ENCODE measurements at places on chromosomes 6 and 20.
A peak's percentile ranks its signal among the peaks of the same experiment; 100 is the strongest.

- no peak for DNase-seq
Observed at GRCh38 chr6:128742900-128743299, 140.0 kb upstream of the LAMA2 start.

- DNase-seq: no peak
Observed at GRCh38 chr6:14664112-14664601, 546.6 kb downstream of the CD83 start.

DNA sequence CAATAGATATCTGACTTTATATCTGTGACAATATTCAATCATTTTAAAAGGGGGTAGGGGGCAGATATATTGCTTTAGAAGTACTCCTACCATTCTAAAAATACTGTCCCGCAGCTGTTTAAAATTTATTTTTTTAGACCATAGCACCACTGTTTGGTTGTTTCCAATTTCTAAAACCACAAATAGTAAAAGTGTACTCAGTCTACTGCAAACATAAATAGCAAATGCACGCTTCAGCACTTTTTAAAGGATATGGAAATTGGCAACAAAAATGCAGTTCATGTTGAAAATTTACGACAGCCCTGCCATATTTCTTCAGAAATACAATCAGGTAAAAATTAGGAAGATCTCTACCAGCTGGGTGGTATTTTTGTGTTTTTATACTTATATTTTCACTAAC, 132.0 kb upstream of the RUNX2 start:
- no peak for DNase-seq

- no peak for DNase-seq
Observed at GRCh38 chr6:136137008-136137692, 113.0 kb downstream of the MTFR2 start.

DNA sequence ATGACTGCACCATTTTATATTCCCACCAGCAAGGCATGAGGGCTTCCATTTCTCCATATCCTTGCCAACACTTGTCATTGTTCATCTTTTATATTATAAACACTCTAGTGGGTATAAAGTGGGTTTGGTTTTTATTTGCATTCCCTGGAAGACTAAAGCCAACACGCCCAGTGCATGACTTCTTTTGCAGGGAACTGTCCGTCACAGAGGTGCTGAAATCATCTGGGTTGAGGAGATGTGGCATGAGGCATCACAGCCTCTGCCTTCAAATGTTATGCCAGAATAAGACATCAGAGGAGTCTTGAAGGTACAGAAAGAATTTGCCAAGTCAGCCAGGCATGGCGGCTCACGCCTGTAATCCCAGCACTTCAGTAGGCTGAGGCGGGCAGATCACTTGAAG, 29.9 kb upstream of the FAM210B start:
- peak; percentile 12 for DNase-seq

DNA sequence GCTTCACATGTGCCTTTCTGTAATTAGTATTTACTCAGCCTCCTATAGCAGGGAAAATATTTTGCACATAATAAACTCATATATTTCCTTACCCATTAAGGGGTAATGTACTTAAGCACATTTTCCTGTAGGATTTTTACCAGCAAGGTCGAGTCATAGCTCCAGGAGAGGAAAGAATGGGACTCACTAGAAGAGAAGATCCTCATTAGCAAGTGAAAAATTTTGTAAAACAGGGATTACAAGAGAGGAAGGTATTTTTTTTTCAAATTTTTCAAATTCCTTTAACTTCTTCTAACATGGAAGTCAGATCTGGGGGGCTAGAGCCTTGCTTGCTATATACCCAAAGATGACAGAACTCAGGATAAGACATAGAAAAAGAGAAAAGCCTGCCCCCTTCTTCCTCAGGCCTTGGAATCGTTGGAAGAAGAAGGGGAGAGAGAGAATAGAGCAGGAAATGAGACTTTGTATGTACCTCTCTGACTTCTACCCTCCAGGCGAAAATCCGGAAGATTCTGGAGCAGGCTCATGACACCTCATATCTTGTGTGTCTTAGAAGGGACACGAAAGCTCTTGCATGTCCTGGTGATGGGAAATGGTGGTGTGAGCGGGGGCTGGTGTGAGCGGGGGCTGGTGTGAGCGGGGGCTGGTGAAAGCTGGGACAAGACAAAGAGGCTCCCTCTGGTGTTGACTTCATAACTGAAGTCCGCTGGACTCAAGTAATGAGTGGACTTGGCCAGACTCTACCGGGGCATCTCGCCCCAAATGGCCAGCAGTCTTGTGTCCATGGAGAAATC, 256.9 kb upstream of the PLCB4 start:
- DNase-seq: no peak

DNA sequence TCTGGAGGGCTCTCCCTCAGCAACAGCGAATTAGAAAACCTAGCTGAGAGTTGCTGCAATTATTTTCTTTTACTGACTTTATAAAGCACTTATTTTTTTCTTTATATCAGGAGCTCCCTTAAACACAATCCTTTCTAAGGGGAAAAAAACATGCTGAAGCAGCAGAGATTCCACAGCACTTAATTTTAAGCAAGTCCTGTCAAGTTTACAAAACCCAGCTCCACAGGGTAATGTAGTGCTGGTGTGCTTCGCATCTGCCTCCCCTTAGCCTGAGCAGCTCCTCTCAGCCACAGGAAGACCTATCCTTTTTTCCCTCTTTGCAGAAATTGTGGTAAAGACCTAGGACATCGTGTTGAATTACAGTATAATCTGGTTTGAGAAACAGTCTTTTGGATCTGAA, 208.1 kb upstream of the SYNDIG1 start:
- no peak for DNase-seq

DNA sequence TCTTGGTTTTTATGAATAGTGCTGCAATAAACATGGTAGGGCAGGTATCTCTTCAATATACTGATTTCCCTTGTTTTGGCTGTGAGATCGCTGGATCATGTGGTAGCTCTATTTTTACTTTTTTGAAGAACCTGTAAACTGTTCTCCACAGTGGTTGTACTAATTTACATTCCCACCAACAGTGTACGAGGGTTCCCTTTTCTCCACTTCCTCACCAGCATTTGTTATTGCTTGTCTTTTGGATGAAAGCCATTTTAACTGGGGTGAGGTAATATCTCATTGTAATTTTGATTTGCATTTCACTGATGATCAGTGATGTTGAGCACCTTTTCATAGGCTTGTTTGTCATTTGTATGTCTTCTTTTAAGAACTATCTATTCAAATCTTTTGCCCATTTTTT, 8.0 kb upstream of the ARG1 start:
- DNase-seq: no peak

DNA sequence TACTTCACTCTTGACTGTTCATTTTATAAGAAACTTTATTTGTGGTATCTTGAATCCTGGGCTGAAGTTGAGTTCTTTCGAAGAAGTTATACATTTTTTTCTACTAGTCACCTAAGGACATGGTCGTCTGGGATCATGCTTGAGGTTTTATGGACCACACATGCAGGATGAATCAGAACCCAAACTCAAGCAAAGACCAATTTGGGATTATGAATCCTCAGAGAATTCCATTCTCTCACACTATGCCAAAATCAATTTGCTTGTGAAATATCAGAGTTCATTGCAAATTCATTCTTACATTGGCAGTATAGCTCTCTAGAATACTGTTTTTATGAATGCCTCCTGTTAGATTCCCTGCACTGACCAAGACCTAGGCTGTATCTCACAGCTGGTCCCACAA, 114.3 kb upstream of the HDAC2 start:
- DNase-seq: peak; percentile 62

DNA sequence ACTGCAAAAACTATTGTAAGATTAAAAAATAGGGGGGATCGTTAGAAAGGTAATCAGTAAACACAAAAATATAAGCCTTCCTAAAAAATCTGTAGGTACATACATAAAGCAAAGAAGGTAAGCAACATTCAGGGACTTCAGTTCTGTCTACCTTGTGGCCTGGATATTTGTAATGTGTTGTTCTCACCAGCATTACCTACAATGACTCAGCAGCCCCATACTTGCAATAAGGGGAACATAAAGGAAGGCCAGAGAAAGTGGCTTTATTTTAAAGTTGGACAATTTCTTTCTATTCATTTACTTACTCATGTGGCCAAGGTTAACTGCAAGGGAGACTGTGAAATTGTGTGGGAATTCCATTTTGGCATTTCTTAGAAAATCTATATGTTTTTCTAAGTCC, 277.2 kb upstream of the PREP start:
- no peak for DNase-seq

DNA sequence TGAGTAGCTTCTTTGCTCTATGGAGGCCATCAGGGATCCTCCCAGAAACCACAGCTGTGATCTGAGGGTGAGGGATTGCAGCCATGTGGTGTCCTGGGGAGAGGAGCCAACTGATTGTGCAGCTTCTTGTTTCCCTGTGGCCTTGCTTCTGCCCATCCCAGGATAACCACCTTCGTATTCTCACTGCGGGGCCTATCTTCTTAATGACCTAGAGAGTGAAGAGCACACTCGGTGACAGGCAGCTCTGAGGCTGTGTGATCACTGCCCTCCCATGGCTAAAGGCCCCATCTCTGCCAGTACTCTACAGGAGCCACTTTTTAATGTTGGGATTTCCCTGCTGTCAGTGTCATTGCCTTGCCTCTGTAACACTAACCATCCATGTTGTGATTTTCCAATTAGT, 5.3 kb upstream of the RAET1L start:
- DNase-seq: no peak

DNA sequence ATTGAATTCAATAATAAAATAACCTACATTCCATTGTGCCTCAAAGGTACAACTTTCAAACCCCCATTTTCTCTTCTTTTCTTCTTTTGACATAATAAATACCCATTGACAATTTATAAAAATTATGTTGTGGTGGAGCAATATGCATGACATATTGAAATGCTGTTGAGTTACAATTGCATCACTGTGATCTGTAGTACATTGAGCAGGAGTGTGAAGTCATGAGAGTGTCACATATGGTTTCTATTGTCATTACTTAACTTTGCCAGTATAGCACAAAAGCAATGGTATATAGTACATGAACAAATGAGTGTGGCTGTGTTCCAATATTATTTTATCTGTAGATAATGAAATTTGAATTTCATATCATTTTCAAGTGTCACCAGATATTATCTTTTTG, 441.3 kb downstream of the GJA1 start:
- no peak for DNase-seq

DNA sequence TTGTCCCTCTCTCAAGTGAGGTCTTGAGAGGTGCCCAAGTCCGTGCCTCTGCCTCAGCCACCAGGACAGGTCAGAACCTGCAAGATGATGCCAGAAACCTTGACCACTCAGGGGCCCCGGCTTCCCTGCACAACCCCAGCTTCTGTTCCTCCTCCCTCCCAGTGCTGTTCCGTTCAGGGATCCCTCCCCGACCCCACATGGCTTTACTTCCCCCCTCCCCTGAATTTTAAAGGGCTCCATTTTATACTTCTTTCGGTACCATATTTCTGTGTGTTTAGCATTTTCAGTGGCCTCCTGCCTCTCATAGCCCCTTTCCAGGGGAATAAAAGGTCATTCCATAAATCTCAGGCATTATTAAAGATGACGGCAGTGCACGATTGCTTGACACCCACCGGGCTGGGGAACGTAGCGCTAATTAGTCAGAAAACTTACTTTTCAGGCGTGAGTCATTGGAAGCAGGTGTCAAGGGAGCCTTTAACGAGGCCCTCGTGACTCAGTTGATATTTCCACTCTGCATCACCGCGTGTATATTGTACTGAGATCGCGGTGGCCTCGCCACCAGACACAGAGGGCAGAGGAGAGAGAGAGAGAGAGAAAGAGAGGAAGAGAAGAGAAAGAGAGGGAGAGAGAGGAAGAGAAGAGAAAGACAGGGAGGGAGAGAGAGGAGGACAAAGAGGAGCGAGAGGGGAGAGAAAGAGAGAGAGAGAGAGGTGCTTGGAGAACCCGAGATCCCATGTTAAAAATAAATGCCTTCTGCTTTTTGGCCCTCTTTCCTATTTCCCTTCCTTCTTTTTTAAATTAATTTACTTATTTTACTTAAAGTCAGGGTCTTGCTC, 21.3 kb downstream of the KCNG1 start:
- no peak for DNase-seq
